ENCODE measurements at places on chromosomes 7 and 10.

- DNase-seq, result no peak
These were observed 161.3 kb upstream of the SHH start for GRCh38 chr7:155973451-155973997.

DNA sequence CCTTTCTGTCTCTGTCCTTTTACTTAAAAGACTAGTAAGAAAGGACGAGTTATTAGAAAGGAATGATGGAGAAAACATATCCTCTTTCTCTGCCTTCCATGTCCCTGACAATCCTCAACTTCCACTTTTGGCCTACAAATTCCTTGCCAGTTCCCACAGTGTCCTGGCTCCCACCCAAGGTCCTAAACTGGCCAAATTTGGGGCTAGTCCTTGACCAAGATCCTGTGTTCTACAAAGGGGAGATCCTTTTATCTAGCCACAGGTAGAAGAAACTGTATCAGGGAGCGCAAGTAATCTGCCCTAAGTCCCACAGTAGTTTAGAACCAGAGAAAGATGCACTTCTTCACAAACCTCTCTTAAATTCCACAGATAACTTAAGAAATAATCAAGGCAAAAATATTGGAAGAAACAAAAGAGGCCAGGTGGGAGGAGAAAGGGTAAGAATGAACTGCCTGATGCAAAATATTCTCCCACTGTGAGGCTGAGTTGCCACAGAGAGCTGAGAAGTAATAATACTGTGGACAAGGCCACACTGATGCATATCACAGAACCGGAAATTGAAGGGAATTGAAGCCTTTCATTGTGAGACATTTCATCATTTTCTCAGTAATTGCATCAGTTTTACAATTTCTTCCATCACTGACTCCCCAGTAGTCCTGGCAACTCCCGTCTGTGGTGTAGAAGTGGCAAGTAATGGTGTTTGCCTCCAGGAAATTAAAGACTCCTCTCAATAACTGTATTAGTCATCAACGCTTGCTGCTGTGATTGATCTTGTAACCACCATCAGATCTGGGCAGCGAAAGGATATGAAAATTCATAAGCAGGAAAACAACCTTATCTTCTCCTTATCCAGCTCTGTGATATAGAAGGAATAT lies 47.2 kb downstream of the DNAJC12 start:
- peak; percentile 79 for DNase-seq

DNA sequence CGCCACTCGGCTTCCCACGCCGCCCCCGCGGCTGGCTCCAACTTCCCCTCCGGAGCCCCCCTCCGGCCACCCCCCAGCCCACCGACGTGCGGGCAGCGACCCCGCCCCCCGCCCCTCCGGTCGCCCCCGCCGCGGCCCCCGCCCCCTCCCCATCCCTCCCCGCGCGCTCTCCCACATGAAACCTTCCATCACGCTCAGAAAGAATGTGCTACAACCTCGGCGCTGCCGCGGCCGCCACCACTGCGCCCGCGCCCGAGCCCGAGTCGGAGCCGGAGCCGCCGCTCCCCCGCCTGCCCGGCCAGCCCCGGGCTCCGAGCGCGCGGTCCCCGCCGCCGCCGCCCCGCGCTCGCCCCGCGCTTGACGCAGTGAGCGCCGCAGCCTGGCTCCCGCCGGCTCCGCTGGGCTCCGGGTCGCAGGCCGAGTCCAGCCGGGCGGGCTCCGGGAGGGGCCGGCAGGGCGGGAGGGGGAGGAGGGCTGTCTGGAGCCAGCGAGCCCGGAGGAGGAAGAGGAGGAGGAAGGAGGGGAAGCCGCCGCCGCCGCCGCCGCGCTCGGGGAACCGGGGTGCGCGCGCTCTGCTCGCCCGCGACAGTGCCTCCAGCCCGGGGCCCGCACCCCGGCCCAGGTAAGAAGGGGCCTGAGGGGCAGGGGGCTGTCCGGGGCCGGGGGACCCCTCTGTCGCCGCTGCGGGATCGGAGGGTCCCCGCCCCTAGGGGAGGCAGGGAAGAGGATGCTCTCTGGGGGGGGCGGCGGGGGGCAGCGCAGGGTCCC lies 4.3 kb upstream of the ELFN1 start:
- peak; percentile 64 for DNase-seq

DNA sequence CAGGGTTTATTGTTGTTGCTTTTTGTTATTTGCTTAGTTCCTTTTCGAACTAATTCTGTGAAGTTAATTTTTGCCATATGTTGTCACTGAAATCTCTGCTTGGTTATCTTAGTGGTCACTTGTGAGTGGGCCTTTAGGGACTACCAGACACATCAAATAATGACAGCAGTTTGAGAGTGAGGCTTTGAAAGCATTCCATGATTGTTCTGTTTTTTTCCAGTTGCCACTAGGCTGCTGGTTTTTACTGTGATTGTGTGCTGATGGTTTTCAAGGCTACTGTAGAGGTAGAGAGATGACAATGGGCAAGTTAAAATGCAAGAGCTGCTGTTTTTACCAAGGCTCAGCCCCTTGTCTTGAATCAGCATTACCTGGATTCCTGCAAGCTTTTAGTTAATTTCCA lies 20.0 kb downstream of the SEPTIN7 start:
- no peak for DNase-seq

- DNase-seq, result no peak
These were observed 142.5 kb upstream of the TNS3 start for GRCh38 chr7:47724335-47724982.

GRCh38 chr7:141166926-141167325 lies 93.1 kb downstream of the TMEM178B start:
- DNase-seq, result no peak

GRCh38 chr10:13048762-13049161 lies 47.2 kb upstream of the CCDC3 start:
- DNase-seq, result no peak

DNA sequence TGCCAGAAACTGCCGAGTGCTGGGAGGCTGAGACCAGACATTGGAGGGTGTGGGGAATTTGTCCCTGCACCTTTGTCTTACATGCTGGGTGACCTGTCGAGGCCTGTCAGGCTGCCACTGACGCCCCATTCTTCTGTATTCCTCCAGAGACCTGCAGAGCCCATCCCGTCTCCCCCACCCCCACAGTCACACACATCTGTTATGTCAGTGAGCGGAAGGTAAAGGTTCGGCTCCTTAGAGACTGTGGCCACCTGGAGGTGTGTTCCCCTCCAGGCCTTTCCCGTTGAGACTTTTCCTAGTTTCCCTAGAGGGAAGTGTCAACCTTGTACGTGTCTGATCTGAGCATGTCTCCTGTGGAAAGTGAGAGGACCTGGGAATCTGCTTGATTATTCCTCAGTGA lies 84.5 kb downstream of the ATXN7L1 start:
- no peak for DNase-seq

DNA sequence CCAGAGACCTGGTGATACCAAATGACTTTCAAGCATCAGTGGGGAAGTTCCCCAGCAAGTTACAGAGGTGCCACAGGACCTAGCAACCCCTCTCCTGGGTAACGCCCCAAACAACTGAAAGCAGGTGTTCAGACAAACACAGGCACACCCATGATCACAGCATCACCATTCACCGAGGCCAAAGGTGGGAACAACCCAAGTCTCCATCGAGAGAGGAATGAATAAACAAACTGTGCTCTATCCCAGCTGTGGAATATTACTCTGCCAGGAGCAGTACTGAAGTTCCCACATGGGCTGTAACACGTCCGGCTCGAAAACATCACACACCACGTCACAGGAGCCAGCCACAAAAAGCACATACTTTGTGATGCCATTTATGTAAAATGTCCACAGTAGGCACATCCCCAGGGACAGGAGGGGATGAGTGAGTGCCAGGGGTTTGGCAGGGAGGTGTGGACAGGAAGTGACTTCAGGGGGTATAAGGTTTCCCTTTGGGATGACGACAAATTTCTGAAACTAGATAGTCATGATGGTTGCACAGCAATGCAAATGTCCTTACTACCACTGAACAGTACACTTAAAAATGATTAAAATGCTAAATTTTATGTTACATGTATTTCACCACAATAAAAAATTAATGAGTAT lies 222.8 kb downstream of the TNS3 start:
- DNase-seq, result no peak

GRCh38 chr10:5911670-5912069 lies 21.6 kb downstream of the FBH1 start:
- DNase-seq, result no peak

- no peak for DNase-seq
These were observed 66.0 kb downstream of the MAD1L1 start for GRCh38 chr7:2166625-2167280.

DNA sequence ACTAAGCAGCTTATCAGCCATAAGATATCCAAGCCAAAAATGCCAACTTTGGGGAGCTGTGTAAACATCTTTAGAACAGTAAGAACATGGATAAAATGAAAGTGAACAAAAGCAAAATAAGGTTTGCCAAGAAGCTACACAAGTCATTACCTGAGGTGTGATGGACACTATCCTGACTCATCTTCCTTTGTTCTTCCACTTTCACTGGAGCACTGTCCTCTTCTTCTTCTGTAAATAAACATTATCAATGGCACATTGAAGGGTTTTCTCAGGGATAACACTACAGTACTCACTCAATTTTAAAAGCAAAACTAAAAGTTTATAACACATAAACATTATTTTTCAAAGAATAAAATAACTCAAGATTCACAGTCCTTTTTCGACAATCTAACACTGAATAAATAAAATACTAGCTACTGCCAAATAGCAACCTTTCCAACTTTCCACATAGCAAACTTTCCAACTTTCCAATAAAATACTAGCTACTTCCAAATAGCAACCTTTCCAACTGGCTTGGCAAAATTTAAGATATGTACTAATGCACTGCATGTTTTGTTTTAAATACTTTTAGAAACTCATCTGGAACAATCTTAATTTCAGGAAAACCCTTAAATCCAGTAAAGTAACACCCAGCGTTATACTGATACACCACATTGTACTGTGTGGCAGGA lies 174.1 kb downstream of the SKAP2 start:
- no peak for DNase-seq

DNA sequence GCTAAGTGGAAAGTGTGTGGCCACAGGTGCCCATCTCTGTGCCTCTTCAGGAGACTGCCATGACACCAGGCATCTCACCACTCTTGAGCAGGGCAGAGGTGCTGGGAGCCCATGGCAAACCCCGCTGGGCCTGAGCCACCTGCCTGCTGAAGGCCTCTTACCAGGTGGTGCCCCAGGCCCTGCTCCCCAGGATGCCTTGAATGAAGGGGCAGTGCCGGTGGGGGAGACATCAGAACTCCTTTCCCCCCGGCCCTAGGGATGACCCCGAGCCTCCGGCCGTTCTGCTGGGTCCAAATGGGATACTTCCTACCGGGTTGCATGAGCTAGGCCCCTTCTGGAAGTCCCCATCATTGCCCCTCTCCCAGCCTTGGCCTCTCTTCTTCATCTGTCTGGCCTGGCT lies 37.6 kb downstream of the UNC5B start:
- no peak for DNase-seq

DNA sequence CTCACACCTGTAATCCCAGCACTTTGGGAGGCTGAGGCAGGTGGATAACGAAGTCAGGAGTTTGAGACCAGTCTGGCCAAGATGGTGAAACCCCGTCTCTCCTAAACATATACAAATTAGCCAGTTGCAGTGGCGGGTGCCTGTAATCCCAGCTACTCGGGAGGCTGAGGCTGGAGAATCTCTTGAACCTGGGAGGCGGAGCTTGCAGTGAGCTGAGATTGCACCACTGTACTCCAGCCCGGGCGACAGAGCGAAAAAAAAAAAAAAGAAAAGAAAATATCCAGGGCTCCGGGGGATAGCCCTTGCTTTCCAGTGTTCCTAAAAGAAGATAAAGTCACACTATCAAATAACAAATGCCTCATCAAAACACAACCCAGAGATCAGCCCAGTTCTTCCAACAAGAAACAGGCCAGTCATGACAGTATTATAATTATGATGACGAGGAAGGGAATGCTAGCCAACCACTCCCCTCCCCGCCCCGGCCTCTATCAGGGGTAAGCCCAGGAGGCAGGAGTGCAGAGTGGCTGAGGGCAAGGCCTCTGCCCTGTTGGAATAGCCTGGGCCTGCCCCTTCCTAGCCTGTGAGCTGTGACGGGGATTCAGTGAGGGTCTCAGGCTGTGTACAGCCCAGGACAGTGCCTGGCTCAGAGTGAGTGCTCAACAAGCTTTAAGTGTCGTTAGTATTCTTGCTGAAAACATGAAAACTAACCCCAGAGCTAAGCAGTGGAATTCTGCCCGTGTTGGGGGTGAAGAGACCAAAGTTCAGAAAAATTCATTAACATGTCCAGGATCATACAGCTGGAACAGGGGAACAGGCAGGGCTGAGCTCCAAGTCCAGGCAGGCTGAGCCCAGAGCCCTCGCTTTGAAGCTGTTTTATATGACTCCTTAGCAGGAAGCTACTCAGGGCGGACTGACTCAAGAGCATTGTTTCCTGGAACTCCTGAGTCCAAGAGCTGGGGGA lies 54.3 kb downstream of the FAM241B start:
- no peak for DNase-seq

- DNase-seq, result no peak
These were observed 46.1 kb downstream of the CPEB3 start for GRCh38 chr10:92244796-92245195.

GRCh38 chr10:61758433-61758832 lies 95.7 kb downstream of the CABCOCO1 start:
- DNase-seq, result no peak

DNA sequence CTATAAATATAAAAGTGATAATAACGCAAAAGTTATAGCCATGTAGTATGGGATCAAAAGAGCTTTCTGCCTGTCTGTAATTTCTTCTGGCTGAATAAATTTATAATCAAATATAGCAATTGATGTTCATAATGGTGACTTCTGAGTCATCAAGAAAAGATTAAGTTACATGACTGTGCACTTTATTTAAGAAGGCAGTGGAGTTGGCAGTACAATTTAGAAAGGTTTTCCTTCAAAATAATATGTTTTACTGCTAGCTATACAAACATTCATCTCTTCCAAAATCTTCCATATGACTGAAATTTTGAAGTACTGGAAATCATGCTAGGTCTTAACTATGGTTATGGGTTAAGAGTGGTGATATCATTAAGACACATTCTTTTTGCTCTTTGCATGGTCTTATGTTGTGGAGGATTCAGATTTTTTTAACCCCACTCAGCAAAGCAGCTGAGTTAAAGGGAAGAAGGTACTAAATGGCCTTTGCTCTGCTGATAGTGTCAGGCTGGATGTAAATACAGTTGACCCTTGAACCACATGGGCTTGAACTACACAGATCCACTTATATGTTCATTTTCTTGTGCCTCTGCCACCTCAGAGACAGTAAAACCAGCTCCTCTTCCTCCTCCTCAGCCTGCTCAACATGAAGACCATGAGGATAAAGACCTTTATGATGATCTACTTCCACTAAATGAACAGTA lies 323.6 kb downstream of the BBS9 start:
- no peak for DNase-seq

GRCh38 chr10:43391496-43391895 lies 17.5 kb downstream of the HNRNPF start:
- no peak for DNase-seq

DNA sequence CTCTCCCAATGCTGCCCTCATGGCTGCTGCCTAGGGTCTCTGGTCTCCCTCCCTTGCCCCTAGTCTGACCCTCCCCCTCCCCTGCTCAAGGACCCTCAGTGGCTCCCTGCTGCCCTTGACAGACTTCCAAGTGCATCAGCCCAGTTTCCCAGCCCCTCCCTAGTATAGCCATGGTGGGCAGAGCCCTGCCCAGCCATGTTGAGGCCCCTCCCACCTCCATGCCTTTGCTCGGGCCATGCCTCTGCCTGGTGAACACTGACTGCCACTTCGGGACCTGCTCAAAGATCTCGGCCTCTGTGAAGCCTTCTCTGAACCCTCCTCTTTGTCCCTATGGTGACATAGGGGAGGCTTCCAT lies 73.2 kb downstream of the MYL10 start:
- no peak for DNase-seq

Data from activated CD4-positive, alpha-beta T cell treated with anti-CD3 and anti-CD28 coated beads, Interleukin-2, amount 10 ng/mL, durations not matched to agents 24 days and 14 days (primary cell).